Adrenal gland (tissue), 19 donors: ENCODE measurements at places on chromosomes 16 and 17. TPM values are rescaled to one million over a fixed set of nuclear protein-coding genes. Genes with fewer than 3 reads are reported as not detected.

- H3K4me1 ChIP-seq, result no peaks in the 10 kb centered on the region
- no peaks in the 10 kb centered on the region for H3K36me3 ChIP-seq
- DNase-seq, result no peak
- H3K27me3 ChIP-seq, result no peaks in the 10 kb centered on the region
- no peak overlapping the region for H3K27ac ChIP-seq
- no peak overlapping the region for H3K4me3 ChIP-seq
These were observed 38.5 kb downstream of the RBFOX3 start for GRCh38 chr17:79572136-79572925.

MRM3 gene
- total RNA-seq, result 18.5 TPM

- no peak for DNase-seq
- H3K36me3 ChIP-seq, result no peaks in the 10 kb centered on the region
- H3K27me3 ChIP-seq, result no peaks in the 10 kb centered on the region
- H3K4me1 ChIP-seq, result no peaks in the 10 kb centered on the region
- H3K27ac ChIP-seq, result no peak overlapping the region
- H3K4me3 ChIP-seq, result no peak overlapping the region
These were observed 54.3 kb upstream of the CNTNAP4 start for GRCh38 chr16:76222853-76223252.

DNA sequence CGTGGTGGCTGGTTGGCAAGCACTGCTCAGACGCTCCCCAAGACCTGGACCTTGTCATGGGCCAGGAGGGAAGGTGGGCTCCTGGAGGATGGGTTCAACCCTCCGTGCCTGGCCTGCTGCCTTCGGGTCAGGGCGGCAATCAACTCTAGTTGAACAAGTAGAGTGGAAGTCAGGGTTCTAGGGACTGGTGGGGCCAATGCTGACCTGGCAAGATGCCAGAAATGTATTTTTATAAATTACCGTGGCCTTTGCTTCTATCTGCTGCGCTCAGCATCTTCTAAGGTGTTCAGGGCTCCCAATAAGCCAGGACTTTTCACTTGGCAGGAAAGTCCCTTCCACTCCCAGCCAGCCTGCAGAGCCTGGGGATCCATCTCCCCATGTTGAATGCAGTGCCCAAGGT is 207.1 kb upstream of the N4BP1 start:
- H3K27me3 ChIP-seq, result no peaks in the 10 kb centered on the region
- H3K27ac ChIP-seq, result no peak overlapping the region
- H3K36me3 ChIP-seq, result no peaks in the 10 kb centered on the region

DNA sequence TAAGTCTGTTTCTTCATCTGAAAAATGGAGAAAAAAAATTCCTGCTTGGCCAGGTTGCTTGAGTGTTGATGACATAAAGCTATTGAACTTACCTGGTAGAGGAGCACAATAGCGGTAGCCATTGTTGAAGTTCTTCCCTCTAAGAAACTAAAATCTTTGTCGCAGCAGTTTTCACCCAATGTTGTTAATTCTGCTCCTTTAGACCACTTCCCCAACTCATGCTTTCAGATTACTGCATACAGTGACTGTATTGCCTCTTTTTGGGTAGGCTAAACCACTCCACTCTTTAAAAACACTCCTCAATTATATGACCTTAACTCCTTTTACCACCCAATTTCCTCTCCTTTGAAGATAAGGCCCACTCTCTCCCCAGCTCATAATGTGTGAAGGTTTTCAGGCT is 35.7 kb upstream of the CCL2 start:
- H3K36me3 ChIP-seq, result no peaks in the 10 kb centered on the region
- DNase-seq, result no peak
- H3K4me1 ChIP-seq, result no peaks in the 10 kb centered on the region
- no peak overlapping the region for H3K27ac ChIP-seq
- no peak overlapping the region for H3K4me3 ChIP-seq

DNA sequence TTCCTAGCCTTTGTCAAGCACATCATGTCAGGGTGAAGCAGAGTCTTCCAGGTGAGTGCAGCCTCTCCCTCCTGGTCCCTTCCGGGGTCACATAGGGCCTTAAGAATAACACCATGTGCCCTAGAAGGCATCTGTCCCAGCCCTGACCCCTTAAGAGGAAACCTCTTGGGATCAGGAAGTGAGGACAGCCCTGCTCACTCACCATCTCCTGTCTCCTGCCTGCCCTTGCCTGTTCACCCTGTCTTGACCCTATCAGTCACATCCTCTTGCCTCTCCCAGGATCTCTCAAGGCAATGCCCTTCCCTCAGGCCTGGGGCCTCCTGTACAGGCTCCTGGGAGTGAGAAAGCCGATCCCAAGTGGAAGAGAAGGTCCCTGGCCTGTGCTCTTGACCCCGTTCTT is 13.9 kb downstream of the MYL4 start:
- H3K36me3 ChIP-seq, result no peaks in the 10 kb centered on the region
- H3K4me1 ChIP-seq, result peaks cover 22% of the 10 kb centered on the region
- no peak overlapping the region for H3K4me3 ChIP-seq
- no peak overlapping the region for H3K27ac ChIP-seq

- peaks cover 18% of the 10 kb centered on the region for H3K4me1 ChIP-seq
- no peak for DNase-seq
- no peak overlapping the region for H3K27ac ChIP-seq
- peaks cover 7% of the 10 kb centered on the region for H3K36me3 ChIP-seq
- no peak overlapping the region for H3K4me3 ChIP-seq
These were observed 74.5 kb downstream of the ABCC6 start for GRCh38 chr16:16148755-16149154.

DNA sequence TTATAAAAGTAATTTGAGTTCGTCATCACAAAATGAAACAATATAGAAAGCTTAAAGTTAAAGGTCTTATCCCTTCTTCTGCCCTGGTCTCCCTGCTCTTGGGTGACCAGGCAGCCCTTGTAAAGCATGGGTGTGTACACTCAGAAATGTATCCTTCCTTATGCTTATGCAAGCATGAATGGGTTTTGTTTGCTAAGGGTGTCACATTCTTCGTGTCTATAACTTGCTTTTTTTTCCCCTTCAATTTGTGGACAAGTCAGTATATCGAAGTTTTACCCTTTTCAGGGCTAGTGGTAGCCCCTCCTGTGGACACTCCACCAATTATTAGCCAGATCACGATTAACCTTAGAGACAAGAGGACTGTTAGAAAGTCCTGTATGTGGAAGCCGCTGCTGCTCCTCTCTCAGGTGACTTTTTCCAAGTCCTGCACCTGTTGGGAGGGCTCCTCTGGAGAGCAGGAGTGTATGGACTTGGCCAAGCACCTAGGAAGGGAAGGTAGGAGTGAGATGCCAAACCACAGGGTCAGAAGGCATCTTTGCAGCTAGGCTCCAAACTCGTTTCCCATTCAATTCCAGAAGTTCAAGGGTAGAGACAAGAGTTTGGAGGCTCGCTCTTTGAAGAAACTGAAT is 50.9 kb downstream of the LDHD start:
- DNase-seq, result no peak
- peaks cover 7% of the 10 kb centered on the region for H3K4me1 ChIP-seq
- H3K36me3 ChIP-seq, result no peaks in the 10 kb centered on the region
- no peak overlapping the region for H3K4me3 ChIP-seq
- no peak overlapping the region for H3K27ac ChIP-seq

DNA sequence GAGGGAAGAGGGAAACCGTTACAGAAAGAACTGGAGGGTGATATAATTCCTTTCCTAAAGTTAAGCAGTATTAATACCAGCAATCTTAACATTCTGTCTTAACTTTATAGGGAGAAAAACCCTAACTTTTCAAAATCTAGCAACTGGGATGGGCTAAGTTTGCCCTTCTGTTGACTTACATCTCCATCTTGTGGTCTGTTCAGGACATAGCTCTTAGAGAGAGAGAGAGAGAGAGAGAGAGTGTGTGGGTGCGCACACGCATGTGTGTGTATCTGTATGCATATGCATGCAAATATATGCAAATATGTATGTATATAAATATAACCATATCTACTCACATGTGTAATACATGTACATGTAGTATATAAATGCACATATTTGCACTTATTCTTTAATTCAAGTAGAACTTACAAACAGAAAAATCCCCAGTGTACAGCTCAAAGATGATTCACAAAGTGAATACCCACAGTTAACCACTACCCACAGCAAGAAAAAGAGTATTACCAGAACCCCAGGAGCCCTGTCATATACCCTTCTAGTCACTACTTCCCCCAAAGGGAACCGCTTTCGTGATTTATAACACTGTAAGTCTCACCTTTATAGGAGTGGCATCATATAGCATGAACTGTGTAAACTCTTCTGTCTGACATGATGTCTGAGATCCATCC is 46.5 kb downstream of the STX8 start:
- DNase-seq, result no peak
- H3K27ac ChIP-seq, result no peak overlapping the region
- no peaks in the 10 kb centered on the region for H3K36me3 ChIP-seq
- no peaks in the 10 kb centered on the region for H3K4me1 ChIP-seq

MT1M gene
- total RNA-seq, result 11.6 TPM

TRIM72 gene
- 0.06 TPM for total RNA-seq

DNA sequence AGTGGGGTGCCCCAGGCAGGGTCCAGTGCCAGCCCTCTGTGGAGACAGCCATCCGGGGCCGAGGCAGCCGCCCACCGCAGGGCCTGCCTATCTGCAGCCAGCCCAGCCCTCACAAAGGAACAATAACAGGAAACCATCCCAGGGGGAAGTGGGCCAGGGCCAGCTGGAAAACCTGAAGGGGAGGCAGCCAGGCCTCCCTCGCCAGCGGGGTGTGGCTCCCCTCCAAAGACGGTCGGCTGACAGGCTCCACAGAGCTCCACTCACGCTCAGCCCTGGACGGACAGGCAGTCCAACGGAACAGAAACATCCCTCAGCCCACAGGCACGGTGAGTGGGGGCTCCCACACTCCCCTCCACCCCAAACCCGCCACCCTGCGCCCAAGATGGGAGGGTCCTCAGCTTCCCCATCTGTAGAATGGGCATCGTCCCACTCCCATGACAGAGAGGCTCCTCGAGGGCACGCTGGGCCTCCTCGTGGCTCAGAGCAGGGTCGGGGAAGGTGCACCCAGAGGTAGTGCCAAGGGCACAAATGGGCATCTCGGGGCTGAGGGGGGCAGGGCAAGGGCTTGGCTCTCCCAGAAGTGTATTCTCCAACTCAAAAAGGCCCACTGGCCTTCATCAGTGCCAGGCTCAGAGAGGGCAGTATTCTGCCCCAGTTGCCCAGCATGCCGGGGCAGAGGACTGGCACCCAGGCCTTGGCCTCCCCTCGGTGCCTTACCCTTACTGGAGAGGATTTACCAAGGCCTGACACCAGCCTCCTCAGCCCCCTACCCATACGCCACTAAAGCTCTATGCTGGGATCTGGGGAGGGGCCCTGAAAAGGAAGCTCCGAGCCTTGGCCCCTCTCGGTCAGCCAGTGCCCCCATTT is at the start of gene CDH5:
Gene CDH5, plus strand, starts transcription at position 259 of the 867 bp plus-strand sequence. CDS start 12,647 bp downstream, outside the sequence.
- H3K4me1 ChIP-seq, result no peaks in the 10 kb centered on the region
- H3K4me3 ChIP-seq, result peak within 1 kb of the TSS; percentile 14
- peak within 1 kb of the TSS; percentile 76 for H3K27ac ChIP-seq
- no peaks in the 10 kb centered on the region for H3K36me3 ChIP-seq

DNA sequence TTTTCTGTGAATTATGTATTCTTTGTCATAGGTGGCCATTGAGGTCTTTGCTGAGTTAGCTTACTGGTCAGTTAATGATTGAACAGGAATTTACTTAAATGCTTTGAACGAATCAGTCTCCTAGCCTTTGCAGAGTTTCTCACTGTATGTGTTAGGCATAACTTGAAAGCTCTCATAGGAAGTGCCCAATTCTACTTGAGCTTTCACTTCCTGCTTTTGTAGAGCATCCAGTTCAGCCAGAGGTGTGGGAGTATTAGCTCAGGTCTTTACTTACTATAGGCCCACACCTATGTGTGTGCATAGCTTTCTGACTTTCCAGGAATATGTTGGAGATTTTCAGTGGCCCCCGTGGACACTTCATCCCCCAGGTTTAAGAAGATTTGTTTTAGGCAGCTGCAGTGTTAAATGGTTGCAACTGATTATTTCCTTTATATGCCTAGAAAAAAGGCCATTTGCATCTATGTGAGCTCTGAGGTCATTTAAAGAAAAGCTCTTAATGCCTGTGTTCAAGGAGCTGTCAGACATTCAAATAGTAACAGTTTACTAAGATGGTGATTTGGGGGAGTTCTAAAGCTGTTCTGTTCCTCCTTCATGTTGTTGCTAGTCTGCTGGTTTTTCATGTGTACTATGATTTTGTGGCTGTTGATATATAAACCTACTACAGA is 62.3 kb downstream of the PHKB start:
- no peaks in the 10 kb centered on the region for H3K36me3 ChIP-seq
- H3K27me3 ChIP-seq, result no peaks in the 10 kb centered on the region
- no peak overlapping the region for H3K4me3 ChIP-seq
- peaks cover 13% of the 10 kb centered on the region for H3K4me1 ChIP-seq

PNMT gene
- total RNA-seq, result 3.3 TPM

DNA sequence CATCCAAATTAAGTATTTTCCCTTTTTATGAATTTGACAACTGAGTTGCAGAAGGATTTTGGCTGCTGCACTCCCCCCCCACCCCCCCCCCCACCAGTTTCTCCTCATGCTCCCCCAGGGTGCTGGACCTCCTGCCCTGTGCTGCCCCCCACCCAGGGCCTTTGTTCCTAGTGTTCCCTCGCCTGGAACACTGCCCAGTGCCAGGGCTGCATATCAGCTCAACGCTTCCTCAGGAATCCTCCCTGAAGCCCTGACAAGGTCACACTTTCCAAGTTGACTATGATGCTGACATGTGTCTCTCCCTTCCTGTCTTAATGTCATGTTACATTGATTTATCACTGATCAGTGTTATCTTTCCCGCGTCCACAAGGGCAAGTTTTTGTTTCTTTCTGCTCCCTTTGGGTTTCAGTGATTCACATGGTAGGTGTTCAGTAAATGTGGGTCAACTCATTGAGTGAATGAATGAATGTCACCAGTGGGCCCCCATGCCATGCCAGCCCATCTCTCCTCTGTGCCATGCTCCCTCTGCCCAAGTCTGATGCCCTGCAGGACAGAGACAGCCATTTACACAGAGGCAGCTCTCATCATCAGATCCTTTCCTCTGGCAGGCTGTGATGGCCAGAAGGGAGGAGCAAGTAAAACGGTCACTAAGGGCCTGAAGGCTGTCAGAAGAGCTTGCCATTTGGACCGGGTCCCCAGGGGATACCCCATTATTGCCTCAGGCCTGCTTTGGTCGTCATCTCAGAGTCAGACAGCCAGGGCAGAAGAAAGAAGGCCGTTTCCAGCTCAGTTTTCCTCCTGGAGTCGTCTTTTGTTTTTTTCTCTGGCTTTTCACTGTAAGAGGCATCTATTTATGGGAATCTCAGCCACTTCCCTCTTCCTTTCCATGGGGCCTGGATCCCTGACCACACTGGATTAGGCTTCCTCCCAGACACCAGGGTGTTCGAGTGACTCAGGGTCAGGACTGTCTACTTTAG is 386.2 kb downstream of the SNX29 start:
- no peak overlapping the region for H3K4me3 ChIP-seq
- H3K27ac ChIP-seq, result no peak overlapping the region
- DNase-seq, result no peak
- no peaks in the 10 kb centered on the region for H3K36me3 ChIP-seq
- H3K4me1 ChIP-seq, result no peaks in the 10 kb centered on the region

TMC5 gene
- total RNA-seq, result not detected
